SW 1271 (cell line): ENCODE measurements at places on chromosomes 7 and 10.

GRCh38 chr10:44756216-44756615, 154.9 kb upstream of the TMEM72 start:
- DNase-seq = no peak

- DNase-seq = no peak
Observed at GRCh38 chr10:69153227-69153626, 26.8 kb upstream of the SUPV3L1 start.

DNA sequence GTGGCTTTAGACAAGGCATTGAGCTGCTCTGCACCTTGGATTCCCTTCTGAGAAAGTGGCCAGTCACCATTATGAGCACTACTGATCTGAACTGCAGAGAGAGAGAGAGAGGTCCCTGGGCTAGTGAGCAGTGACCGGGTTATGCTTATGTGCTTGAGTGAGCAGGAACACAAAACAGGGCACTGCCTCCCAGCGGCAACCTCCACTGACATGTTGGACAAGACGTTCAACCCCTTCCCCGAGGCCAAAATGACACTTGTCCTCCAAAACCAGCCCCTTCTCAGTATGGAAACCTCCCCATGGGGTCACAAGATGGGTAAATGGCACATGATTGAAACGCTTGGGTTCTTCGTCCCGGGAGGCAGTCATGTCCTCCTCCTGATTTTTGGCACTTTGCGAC, 339.4 kb upstream of the ZMIZ1 start:
- DNase-seq = no peak

DNA sequence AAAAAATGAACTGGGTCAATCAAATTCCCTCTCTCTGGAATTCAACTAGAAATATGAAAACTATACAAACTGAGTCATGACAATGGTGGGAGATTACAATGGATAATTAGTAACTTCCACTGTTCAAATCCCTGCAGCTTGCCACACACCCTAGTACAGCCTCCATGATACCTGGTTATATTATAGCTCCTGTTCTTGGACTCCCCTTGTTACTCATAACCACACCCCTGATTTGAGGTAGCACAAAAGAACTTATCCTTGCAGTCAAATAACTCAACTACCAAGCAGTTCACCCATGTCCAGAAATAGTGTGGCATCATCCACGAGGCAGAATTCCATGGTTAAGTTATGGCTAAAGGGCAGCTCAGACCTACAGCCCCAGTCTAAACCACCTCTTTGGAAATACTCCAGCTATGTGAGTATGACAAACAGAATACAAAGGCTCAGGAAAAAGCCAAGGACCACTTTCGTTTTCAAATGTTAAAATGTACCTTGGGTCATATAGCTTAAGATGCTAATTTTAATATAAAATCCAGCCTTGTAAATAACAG, 164.7 kb downstream of the CPEB3 start:
- no peak for DNase-seq

GRCh38 chr7:39624442-39624807, 1.1 kb downstream of the RALA start:
- no peak for DNase-seq

- DNase-seq = no peak
Observed at GRCh38 chr10:56874950-56875349, 513.9 kb upstream of the ZWINT start.

DNA sequence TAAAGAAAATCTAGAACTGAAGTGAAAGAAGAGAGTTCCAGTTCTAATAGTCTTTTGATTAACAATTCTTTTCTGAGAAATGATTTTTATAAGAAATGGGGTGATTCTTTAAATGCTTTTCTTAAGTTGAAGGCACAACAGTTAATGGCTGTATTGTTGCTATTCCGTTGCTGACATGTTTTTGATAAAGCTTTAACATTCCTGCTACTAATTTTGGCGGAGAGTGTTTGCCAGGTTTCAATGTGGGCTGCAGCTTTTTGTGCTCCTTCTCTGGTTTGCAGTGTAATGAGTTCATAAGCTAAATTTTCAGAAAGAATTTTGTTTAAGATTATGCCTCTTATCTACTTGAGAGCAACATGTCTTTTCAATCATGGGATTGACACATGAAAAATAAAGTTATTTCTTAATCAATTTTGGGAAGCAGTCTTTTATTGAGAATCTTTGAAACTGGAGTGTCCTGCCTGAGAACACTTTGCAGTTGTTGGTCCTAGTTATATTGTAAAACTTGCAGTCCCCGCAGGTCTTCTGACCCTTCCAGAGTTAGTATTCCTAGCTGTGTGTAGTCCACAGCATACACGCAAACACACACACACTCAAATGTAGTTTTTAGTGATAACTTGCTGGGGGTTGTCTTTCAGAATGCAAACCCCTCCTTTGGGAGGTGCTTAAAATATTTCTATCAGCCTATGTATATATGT, 56.7 kb downstream of the COL17A1 start:
- DNase-seq = no peak

DNA sequence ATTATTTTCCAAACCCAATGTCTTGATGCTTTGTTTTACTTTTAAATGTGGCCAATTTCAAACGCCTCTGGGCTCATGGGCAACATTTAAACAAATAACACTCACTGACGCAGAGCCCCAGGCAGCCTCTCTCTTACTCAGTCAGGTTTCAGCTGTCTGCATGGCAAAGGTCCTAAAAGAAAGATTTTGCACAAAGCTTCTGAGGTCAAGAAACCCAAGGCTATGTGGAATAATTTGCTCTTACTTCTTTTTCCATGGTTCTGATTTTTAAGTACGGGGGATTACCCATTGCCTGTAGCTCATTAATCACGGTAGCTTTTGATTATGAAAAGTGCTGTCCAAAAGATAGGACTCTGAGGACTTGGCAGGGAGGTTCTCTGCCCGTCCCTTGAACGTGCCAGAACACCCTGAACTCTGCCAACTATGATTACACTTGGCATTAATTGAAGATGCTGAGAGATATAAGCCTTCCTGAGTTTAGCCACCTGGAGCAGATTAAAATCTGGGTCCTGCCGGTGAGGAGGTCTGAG, 14.1 kb upstream of the MSRB2 start:
- no peak for DNase-seq

- no peak for DNase-seq
Observed at GRCh38 chr7:107876916-107877315, 14.1 kb upstream of the DLD start.
